ENCODE measurements at places on chromosomes 7 and 10.

DNA sequence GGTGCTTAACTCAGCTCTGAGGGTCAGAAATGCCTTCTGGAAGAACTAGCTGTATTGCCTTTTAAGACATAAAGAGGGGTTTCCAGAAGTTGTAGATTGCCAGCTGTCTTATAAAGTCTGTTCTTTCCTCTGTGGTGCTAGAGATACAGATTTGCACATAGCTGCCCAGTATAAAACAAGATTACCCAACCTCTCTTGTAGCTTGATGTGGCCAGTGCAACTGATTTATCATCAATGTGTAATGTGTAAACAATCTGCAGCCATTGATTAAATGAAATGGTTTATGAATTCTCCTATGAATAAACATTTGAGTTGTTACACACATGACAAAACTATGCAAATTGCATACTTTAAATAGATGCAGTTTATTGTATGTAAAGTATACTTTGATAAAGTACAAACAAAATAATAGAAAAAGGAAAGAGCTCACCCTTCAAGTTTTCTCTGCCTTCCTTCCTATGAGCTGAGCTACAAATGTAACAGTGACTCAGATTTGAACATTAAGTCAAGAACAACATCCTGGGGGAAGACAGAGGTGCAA lies 195.2 kb downstream of the TMEM26 start:
- DNase-seq, result no peak

GRCh38 chr10:118017071-118017740 lies 29.5 kb downstream of the RAB11FIP2 start:
- no peak for DNase-seq

DNA sequence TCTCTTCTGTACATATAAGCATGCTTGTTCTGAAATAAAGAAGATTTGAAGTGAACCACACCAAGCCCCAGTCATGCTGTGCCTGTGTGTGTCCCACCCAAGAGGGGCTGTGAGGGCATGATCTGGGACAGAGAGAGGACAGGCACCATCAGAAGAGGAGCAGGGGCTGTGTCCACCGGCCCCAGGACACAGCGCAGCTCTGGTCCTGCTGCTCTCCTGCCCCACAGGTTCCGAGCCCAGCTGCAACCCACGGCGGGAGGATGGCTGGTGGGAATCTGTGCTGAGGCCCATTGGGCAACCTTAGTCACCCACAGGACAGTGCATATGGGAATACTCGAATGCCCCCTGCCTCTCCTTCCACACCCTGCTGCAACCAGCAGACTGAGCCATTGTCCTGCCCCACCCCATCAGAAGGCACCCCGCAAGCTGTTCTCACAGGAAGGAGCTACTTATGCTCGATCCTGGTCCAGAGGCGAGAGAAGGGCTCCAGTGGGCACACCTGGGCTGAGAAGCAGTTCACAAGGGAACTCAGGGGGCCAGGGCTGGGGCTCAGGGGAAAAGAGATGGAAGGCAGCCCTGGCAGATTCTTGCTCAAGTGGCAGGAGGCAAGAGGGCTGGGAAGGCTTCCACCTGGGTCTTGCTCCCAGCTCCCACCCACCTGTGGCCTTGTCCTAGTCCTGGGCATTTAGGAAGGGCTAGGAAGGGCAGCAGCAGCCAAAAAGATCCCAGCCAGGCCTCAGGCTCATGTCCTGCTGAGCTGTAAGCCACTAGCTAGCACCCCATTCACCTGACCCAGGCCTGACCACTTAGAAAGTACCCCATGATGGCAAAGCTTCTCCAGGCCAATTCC lies 31.9 kb downstream of the LDB3 start:
- DNase-seq, result no peak

GRCh38 chr7:1318661-1319060 lies 86.0 kb downstream of the UNCX start:
- DNase-seq, result no peak

- DNase-seq, result no peak
Measured at GRCh38 chr7:93958216-93958615, 36.7 kb downstream of the GNG11 start.

GRCh38 chr10:128147064-128147463 lies 20.8 kb upstream of the MKI67 start:
- DNase-seq, result no peak

DNA sequence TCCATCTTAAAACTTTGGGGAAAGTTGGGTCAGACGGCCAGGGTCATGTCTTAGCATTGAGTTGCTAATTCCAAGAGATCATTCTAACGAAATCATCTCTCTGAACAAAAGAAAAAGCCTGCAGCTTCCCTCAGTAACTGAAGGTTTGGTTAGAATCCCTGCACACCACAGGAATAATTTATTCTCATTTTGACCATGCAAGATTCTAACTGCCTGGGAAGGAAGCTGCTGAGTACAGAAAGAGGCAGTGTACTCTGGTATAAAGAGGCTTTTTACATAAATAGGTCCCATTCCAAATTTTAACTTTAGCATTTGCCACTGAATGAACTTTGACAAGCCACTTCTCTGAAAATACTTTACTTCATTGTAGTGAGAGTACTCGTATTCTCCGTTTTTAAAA lies 76.9 kb upstream of the RSBN1L start:
- no peak for DNase-seq

DNA sequence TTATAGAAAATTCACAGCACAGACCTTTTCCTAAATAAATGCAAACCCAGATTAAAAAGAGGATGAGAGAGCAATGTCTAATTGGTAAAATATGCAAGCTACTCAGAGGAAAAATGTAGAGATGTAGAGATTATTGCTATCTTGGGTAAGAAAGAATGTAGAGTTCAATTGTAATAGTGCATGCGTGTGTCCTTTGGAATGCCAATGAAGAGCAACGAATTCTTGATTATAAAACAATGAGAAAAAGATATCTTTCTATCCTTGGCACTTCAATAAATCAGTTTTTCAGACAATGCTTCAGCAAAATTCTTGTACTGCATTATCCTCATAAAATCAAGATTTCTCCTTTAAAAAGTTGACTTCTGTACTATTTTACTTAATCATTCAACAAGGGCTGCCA lies 50.9 kb downstream of the SEMA3D start:
- DNase-seq, result no peak

GRCh38 chr7:71220210-71220695 lies 88.3 kb downstream of the GALNT17 start:
- DNase-seq, result no peak

- DNase-seq, result no peak
Measured at GRCh38 chr7:46513447-46513848, 592.4 kb upstream of the IGFBP3 start.

DNA sequence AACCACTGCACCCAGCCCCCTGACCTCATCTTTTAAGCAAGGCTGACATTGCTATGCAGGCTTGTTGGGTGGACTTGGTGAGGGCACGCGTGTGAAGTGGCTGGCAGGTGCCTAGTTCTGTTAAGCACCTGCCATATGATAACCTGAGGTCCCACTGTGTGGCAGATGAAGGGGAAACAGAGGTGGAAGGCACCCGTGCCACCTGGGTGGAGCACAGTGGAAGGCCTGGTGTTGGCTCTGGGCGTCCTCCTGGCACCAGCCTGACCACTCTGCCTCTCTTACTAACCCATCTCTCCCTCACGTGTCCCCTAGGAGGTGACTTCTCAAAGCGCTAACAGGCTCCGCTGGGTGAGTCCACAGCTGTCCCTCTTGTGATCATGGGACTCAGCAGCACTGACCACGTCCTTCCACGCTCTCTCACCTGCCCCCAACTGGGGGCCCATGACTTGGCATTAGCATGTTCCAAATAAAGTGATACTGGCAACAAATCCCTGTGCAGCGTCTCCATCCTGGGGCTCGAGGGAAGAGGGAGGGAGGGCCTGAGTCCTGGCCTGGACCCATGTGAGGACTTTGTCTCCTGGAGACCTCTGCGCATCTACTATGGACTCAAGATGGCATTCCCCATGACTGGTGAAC lies 4.6 kb upstream of the ZNF862 start:
- DNase-seq, result no peak

DNA sequence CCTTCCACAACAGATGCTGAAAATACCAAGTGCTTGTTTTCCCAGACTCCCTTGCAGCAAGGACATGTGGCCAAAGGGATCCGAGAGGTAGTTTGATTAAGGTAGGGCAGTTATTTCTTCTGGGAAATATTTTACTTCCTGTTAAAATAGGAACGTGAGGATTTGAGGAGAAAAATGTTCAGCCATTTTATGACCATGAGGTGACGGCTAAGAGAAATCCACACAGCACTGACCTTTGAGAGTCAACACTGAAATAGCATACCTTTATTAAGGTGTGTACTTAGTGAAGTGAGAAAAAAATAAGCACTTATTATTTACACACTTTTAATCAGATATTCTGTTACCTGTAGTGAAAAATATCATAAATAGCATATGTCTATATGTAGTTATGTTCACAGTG lies 133.9 kb downstream of the PPP1R3A start:
- DNase-seq, result no peak

DNA sequence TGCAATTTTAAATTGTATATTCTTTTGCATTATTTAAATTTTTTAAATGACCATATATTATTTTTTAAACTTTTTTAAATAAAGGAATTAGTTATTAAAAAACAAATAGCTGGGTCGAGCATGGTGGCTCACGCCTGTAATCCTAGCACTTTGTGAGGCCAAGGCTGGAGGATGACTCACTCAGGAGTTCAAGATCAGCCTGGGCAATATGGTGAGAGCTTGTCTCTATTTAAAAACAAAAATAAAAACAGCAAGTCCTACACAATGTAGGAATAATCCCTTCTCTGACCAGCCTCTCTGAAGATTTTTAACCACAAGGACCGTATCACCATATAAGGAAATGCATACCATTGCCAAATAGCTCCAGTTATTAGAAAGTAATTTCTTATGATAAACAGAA lies 19.6 kb downstream of the NOC3L start:
- DNase-seq, result no peak

DNA sequence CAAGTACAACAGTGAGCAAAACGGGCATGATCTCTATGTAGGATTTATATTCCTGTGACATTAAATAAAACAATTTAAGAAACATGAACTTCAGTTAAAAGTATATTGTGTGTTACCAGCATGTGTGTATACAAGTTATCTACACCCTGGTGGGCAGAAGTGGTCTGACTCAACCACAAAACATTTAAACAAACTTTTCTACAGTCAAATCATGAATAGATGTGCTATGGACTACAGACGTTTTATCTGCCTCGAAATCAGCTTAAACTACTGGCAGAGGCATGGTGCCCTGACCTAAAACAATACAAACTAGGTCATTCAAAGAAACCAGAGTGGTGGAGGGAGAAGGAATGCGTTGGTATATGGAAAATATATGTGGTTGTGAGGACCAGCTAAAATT lies 3.6 kb downstream of the ARL3 start:
- no peak for DNase-seq
